Hematopoietic multipotent progenitor cell treated with erythropoietin and hydrocortisone succinate and interleukin-3 and kit ligand, for 15 days (in vitro differentiated cells): ENCODE measurements at places on chromosomes 6 and 20.
A peak's percentile ranks its signal among the peaks of the same experiment; 100 is the strongest.

DNA sequence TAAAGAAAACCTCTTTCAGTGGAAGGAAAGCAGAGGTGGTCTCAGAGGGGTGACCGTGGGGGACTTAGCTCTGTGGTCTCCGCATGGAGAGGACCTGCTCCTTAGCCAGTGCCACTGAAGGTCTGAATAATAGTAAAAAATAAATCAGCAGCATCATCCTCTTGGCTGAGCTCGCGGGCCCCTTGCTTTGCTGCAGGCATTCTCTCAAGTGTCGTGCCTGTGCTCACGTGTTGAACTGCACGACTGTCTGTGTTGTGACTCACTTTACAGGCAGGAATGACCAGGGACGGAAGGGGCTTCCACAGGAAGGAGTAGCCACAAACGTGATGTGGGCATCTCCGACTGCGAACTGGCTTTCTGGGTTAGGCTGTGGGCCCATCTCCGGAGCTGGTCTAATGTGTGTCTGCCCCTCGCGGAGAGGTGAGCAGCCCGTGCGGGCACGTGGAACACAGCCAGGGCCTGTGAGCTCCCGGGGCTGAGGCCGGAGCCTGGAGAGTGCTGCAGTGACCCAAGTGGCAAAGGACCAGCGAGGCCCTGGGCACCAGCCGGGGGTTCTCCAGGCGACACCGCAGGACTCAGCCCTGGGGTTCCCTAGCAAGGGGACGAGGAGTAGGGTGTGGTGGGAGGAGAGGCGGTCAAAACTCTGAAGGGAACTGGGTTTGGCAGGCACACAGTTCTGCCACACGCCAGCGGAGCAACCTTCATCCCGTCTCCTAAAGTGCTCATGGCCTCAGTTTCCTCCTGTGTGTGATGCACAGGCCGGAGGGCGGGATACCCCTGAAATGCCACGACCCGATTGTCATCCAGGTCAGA is 89.2 kb downstream of the RAMACL start:
- DNase-seq: no peak

DNA sequence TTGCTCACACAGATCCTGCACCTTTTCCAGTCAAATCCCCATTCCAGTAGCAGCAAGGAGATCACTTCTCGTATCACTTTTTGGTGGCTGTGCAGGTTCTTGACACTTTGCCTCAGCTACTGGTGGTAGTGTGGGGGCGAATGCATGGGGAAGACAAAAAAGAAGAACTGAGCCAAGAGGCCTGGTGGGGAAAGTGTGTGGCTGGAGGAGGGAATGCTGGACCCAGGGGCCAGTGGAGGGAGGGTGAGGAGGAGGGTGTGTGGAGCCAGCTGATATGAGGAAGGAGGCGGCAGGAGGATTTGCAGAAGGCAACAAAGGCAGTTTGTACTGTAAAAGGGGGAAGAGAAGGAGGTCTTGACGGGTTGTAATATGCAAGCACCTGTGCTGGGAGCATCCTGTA is 15.7 kb upstream of the HLA-C start:
- no peak for DNase-seq

DNA sequence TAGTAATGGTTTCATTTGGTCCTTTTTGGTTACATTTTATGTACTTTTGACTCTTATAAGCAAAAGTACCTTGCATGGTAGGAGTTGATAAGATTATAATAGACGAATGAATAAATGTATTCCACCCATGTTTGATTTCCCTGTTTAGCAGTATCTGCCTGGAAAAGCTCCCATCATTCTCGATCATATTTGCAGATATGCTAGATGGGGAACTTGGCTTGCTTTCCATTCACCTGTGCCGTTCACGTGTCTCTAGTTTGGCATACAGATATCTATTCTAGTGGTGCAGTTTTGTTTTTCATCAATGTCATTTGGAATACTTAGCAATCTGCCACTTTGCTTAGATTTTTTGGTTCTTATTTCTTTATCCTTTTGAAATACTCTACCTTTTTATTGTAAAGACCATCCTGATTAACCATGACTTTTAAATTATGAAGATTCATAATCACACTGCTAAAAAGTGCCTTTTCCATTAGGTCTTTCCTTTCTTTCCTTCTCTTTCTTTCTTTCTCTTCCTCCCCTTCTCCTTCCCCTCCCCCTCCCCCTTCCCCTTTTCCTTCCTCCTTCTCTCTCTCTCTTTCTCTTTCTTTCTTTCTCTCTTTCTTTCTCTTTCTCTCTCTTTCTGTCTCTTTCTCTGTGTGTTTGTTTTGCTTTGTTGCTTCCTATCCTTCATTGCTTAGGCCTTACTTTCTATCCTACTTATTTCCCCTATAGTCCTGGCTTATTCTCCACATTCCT is 40.4 kb downstream of the ANKS1A start:
- DNase-seq: no peak

GRCh38 chr20:51529081-51529681 is 13.3 kb downstream of the NFATC2 start:
- DNase-seq: peak; percentile 44

- no peak for DNase-seq
These were observed 14.1 kb downstream of the CDK5RAP1 start for GRCh38 chr20:33387177-33387576.

- no peak for DNase-seq
These were observed 97.1 kb upstream of the CEP85L start for GRCh38 chr6:118748311-118749062.

- DNase-seq: no peak
These were observed 959.2 kb upstream of the GJE1 start for GRCh38 chr6:141173529-141173928.

- DNase-seq: no peak
These were observed 9.9 kb upstream of the HEBP2 start for GRCh38 chr6:138393871-138394783.

DNA sequence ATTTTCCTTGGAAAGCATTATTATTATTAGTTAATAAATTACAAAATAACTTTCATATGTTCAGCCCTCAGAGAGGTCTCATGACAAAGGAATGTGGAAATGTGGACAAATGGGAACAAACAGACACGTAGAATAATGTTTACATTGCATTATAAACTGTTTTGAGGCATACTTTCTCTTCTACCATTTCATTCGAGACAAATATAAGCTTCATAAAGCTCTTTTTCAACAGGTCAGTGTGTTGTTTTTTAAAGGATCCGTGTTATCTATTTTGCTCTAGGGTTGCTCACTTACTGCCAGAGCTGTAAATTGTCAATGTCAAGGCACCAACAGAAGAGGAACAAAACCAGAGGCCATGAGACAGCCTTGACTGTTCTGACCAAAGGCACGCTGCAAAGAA is 256.8 kb downstream of the PHACTR1 start:
- no peak for DNase-seq
